Stimulated activated CD8-positive, alpha-beta memory T cell treated with anti-CD3 and anti-CD28 coated beads, Interleukin-4, amount 100 ng/mL, for 48 hours (primary cell): ENCODE measurements at places on chromosomes 2 and 18.

- DNase-seq = no peak
Observed at GRCh38 chr2:229539628-229540027, 174.7 kb downstream of the DNER start.

- DNase-seq = no peak
Observed at GRCh38 chr18:63254716-63255399, 64.7 kb downstream of the BCL2 start.

GRCh38 chr2:68721482-68722101 lies 13.0 kb upstream of the ARHGAP25 start:
- no peak for DNase-seq

GRCh38 chr2:150889141-150889540 lies 372.5 kb downstream of the RBM43 start:
- DNase-seq = no peak

DNA sequence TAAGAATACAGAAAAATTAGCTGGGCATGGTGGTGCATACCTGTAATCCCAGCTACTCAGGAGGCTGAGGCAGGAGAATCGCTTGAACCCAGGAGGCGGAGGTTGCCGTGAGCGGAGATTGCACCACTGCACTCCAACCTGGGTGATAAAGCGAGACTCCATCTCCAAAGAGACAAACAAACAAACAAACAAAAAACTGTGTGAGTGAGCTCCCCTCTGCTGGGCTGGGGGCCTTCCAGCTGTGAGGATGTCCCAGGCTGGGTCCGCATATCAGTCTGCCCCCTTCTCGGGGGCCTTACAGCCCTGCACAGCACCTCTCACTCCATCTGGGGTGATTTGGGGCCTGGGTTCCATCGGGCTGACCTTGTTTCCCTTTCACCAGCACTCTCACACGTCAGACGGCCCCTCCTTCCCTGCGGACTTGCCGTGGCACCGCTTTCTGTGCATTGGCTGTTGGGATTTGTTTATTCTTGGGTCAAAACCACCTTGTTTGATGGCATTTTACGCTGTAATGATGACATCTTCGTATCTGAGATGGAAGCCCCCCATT lies 2.8 kb upstream of the KLHL30 start:
- no peak for DNase-seq

DNA sequence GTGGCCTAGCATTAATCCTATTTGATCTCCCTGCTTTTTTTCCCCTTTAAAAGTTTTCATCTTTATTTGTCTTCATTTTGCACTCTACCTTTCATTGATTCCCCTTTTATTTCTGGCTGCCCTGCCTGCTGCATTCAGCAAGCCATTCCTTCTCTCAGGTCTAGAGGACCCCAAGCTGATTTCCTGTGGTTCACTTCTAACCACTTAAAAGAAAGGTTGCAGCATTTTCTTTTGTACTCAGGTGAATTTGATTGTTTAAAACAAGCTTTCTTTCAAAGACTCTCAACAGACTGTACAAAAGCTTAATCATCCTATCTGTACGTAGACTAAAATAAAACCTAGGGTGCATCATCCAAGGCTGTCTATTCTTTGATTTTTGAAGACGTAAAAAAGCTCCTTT lies 160.3 kb downstream of the CSRNP3 start:
- no peak for DNase-seq

DNA sequence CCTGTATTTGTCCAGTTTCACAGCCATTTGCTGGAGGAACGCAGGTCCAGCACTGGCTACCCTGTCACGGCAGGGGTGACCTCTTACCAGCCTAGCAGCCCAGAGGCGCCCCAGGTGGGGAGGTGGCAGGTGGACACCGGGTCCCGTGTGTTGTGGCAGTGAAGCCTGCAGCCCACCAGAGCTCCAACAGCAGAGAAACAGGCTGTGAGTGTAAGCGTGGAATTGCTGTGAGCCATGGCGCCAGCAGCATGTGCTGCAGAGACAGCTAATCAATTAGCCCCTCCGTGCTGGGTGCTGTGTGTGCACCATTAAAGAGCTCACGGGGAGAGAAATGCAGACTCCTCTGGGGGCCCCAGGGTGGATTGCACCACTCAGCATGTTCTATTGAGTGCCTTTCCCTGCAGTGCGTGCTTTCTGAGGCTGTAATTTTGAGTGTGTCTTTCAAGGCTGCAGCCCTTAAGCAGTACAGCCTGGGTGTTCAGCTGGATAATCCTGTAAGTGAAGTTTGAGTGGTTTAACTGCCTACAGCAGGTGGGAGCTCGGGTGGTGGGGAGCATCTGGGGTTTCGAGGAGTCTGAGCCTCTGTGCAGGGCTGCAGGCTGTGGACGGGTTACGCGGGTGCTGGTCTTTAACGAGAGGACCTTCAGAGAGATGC lies 15.9 kb downstream of the RTP5 start:
- no peak for DNase-seq

DNA sequence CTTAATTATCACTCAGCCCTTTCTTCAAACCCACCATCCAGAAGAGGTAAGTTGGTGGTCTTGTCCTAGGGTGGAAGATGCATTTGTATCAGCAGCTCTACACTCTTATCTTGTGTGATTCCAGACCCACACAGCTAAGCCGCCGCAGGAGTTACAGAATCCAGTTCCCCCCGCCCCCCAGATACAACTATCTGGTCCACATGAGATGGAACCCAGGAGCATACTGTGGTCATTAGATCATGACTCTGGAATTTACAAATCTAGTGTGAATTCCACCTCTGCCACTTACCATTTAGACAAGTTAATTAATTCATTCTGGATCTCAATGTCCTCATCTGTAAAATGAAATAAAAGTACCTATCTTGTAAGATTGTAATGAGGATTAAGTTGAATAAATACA lies 486.4 kb downstream of the BCL11A start:
- DNase-seq = no peak
